Activated naive CD8-positive, alpha-beta T cell treated with anti-CD3 and anti-CD28 coated beads, Interleukin-2, amount 10 ng/mL, durations not matched to agents 7 days and 5 days (primary cell): ENCODE measurements at places on chromosomes 3 and 15. TPM values are rescaled to one million over a fixed set of nuclear protein-coding genes. Genes with fewer than 3 reads are reported as not detected.

The CSPG4 gene
- total RNA-seq = not detected

The TMEM42 gene
- total RNA-seq = 14.5 TPM

- no peaks in the 10 kb centered on the region for H3K36me3 ChIP-seq
- DNase-seq = no peak
- no peaks in the 10 kb centered on the region for H3K4me1 ChIP-seq
- H3K27ac ChIP-seq = no peak overlapping the region
Measured at GRCh38 chr15:68885070-68885469, 45.3 kb upstream of the SPESP1 start.

The RAB6B gene
- 0.39 TPM for total RNA-seq

DNA sequence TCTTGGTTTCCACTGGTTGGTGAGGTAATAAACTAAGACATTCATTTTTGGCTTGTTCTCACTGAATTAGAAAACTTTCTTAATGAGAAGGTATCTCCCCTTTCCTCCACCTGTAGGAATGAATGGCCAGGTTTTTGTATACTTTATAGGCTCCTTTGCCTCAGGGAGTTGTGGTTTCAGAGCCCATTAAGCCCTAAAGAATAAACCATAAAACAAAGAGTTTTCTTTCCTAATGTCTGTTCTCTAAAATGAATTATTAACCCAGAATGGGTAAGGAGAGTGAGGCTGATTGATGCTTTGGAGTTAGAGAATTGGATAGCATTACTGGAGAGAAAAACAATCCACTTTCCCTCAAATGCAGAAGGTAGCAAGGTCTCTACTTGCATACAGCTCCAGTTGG is 67.6 kb downstream of the TIGIT start:
- H3K4me1 ChIP-seq = no peaks in the 10 kb centered on the region
- no peak for DNase-seq
- no peak overlapping the region for H3K27ac ChIP-seq
- no peaks in the 10 kb centered on the region for H3K27me3 ChIP-seq

The SEMA3G gene
- total RNA-seq = 0.09 TPM

GRCh38 chr15:65362491-65362890 is 15.3 kb downstream of the IGDCC3 start:
- no peaks in the 10 kb centered on the region for H3K36me3 ChIP-seq
- no peak for DNase-seq
- no peak overlapping the region for H3K4me3 ChIP-seq
- H3K27me3 ChIP-seq = peaks cover 32% of the 10 kb centered on the region

The FAM162A gene
- total RNA-seq = 122 TPM

The ARGFX gene
- not detected for total RNA-seq

The THSD4 gene
- total RNA-seq = not detected

GRCh38 chr15:93072011-93072410 is 17.0 kb downstream of the RGMA start:
- no peak overlapping the region for H3K27ac ChIP-seq
- H3K27me3 ChIP-seq = peaks cover 60% of the 10 kb centered on the region
- H3K36me3 ChIP-seq = no peaks in the 10 kb centered on the region
- H3K4me1 ChIP-seq = peaks cover 9% of the 10 kb centered on the region
- peak overlapping the region; percentile 57 for H3K4me3 ChIP-seq

DNA sequence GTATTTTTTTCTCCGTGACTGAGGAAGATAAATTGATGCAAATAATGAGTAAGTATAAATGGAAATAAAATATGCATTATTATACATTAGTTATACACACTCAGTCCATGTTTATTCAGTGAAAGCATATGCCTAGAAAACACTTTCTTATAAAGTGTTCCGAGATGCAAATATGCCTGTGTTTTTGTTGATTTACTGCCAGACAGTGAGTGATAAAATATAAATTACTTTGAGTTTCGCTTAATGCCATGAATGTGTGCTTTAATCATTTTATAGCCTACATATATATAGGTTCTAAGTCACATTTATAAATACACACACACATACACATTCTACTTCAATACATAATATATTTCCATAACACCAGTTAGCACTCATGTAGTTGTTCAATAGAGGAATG is 569.2 kb downstream of the UNC13C start:
- no peaks in the 10 kb centered on the region for H3K36me3 ChIP-seq
- H3K4me1 ChIP-seq = no peaks in the 10 kb centered on the region
- DNase-seq = no peak
- H3K27ac ChIP-seq = no peak overlapping the region
- H3K27me3 ChIP-seq = no peaks in the 10 kb centered on the region
- no peak overlapping the region for H3K4me3 ChIP-seq

The TAGLN3 gene
- not detected for total RNA-seq

- DNase-seq = no peak
- no peak overlapping the region for H3K4me3 ChIP-seq
- H3K27me3 ChIP-seq = peaks cover 2% of the 10 kb centered on the region
- H3K27ac ChIP-seq = no peak overlapping the region
Measured at GRCh38 chr3:126378341-126378751, 16.4 kb upstream of the CFAP100 start.

GRCh38 chr15:68345481-68345880 is 67.9 kb downstream of the FEM1B start:
- no peak overlapping the region for H3K4me3 ChIP-seq

DNA sequence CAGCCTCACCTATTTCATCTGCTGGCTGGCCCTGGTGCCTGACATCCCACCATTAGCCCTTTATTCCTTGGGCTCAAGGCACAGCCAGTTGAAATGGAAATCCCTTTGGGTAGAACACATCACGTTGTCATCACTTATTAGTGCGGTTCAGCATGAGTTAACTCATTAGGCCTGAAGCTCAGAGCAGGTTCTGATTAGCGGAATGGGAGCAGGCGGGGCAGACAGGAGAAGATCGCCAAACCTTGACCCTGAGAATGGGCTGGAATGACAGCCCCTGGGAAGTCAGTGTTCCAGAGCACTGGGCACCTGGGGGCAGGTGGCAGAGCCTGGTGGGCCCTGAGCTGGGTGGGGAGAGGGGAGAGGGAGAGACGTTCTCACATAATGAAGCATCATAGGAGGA is 5.8 kb downstream of the ITGA11 start:
- H3K27ac ChIP-seq = no peak overlapping the region
- H3K27me3 ChIP-seq = peaks cover 37% of the 10 kb centered on the region

DNA sequence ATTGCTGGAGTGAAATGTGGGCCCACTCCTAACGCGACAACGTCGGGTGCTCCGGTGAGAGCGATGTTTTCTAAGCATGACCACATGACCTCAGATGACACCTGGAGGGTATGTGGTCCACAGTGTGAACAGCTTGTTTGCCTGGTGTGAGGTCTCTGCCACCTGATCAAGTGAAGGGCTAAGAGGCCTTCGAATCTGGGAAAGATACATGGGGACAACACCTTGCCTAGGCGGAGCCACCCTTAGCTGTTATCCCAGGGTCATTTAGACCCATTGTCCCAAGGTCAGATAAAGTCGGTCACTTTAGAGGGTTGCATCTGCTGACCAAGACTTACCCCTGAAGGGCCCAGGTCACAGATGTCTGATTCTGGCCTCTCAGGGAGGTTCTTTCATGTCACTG is 34.9 kb upstream of the ALDH1A3 start:
- no peak overlapping the region for H3K27ac ChIP-seq
- no peak overlapping the region for H3K4me3 ChIP-seq
- DNase-seq = no peak
- H3K36me3 ChIP-seq = no peaks in the 10 kb centered on the region
- H3K27me3 ChIP-seq = peaks cover 30% of the 10 kb centered on the region
- H3K4me1 ChIP-seq = peaks cover 1% of the 10 kb centered on the region

The FMN1 gene
- 0.08 TPM for total RNA-seq

The IP6K2 gene
- 68.4 TPM for total RNA-seq

DNA sequence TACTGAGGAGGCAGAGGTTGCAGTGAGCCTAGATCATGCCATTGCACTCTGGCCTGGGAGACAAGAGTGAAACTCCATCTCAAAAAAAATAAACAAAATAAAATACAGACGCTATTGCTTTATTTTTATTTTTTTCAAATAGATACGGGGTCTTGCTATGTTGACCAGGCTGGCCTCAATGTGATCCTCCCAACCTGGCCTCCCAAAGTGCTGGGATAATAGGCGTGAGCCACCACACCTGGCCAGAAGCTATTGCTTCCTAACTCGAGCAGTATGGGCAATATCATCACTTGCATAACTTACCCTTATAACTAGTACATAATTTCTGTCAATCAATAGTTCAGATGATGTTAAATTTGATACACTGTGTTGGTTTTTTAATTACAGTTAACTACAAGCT is 3.0 kb downstream of the ARF4 start:
- H3K36me3 ChIP-seq = peaks cover 11% of the 10 kb centered on the region
- no peak for DNase-seq
- H3K4me3 ChIP-seq = peak overlapping the region; percentile 38

DNA sequence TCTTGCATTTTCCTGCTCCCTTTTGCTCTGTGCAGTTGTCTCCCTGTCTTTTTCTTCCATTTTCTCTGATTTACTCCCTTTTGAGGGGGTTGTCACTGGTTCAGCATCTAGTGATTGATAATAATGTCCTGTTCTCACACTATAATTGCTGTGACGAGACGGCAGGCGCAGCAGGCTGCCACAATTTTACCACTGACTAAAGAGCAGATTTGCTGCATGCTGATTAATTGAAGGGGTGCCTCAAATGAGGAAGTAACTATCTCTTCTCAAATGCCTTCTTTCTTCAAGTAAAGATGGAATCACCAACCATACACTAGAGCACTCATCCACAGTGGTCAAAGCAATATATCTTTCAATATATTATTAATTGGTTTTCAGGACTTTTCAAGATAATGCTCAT is 219.3 kb downstream of the CBLB start:
- peaks cover 8% of the 10 kb centered on the region for H3K27me3 ChIP-seq
- no peaks in the 10 kb centered on the region for H3K4me1 ChIP-seq
- H3K36me3 ChIP-seq = no peaks in the 10 kb centered on the region
- H3K27ac ChIP-seq = no peak overlapping the region
- no peak for DNase-seq

DNA sequence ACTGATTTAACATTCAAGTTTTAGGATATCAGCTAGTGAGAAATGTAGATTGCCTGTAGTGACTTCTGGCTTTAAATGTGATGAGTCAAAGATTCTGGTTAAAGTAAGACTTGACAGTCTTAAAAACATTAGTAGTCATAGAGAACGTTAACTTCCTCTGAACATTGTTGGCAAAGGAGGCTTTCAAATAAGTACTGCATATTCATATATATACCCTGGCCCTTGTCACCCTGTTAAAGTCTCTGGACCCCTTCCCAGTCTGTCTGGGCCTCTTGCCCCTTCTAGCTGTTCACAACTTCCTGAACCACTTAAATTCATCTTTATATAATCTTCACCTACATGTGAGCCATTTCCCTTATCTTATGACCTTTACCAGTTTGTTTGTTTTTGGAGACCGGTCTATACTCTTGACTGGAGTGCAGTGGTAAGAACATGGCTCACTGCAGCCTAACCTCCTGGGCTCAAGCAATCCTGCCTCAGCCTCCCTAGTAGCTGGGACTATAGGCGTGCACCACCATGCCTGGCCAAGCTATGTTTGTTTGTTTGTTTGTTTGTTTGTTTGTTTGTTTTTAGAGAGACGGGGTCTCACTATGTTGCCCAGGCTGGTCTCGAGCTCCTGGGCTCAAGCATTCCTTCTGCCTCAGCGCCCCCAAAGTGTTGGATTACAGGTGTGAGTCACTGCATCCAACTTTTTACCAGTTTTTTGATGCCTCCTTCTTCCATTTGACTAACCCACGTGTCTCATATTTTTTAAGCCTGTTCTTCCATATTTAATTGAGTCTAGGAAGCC is 64.4 kb upstream of the CRTC3 start:
- H3K4me1 ChIP-seq = peaks cover 18% of the 10 kb centered on the region
- no peak overlapping the region for H3K27ac ChIP-seq
- no peaks in the 10 kb centered on the region for H3K27me3 ChIP-seq

GRCh38 chr3:176919836-176920765 is 277.2 kb downstream of the TBL1XR1 start:
- no peaks in the 10 kb centered on the region for H3K4me1 ChIP-seq
- H3K27ac ChIP-seq = no peak overlapping the region
- no peak for DNase-seq
- H3K36me3 ChIP-seq = no peaks in the 10 kb centered on the region
- H3K4me3 ChIP-seq = no peak overlapping the region

DNA sequence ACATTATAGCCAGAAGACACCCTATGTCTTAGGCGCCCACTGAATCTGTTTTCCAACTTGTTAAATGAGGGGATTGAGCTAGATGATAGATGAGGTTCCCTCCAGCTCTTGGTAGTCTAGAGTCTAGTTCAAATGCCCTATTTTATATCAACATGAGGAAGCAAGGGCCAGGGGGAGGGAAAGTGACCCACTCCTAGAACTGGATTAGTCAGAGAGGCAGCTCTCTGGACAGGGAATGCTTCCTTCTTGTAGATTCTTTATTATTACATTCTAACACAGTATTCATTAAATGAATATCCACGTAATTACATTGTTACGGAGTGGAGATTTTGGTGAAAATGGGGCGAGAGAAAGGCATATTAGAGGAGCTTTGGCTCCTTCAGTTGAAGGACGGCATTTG is 89.5 kb downstream of the RAD18 start:
- no peak overlapping the region for H3K27ac ChIP-seq
- H3K36me3 ChIP-seq = peaks cover 23% of the 10 kb centered on the region
- H3K27me3 ChIP-seq = no peaks in the 10 kb centered on the region
- no peaks in the 10 kb centered on the region for H3K4me1 ChIP-seq
- DNase-seq = no peak
- no peak overlapping the region for H3K4me3 ChIP-seq

The PRR20G gene
- not detected for total RNA-seq

The CDCP1 gene
- total RNA-seq = 8.7 TPM

DNA sequence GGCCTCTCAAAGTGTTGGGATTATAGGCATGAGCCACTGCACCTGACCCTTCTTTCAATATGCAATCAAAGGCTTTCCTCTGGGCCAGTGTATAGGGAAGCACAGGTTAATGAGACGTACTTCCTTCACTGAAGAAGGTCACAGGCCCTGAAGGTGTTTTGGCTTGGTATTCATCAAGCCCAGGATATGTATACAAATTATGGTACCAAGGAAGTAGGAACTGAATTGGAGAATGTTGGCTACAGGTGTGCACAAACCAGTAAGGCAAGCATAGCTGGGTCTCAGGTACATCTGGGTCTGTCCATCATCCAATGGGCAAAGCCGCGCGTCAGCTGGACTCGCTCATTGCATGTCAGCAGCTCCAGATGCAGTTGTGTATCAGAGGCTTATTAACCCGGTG is 237.9 kb downstream of the ADAMTS17 start:
- no peak overlapping the region for H3K4me3 ChIP-seq
- no peaks in the 10 kb centered on the region for H3K36me3 ChIP-seq
- no peaks in the 10 kb centered on the region for H3K4me1 ChIP-seq
- H3K27ac ChIP-seq = no peak overlapping the region
- peaks cover 2% of the 10 kb centered on the region for H3K27me3 ChIP-seq
- no peak for DNase-seq

DNA sequence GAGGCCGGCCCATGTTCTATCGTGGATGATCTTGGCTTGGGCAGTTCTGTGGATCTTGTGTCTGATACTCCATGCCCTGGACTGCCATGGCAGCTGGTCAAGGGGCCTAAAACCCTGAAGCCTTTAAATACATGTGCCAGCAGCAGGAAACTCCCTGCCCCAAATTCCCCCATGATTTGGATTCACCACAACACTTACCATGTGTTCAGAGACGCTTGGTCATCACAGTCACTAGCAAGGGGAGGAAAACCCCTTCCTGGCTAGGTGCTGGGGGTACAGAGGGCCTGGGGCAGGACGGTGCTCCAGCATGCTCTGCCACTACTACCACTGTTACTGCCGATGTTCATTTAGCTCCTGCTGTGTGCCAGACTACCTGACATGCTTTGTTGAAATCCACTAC is 94.4 kb downstream of the DNAJB8 start:
- no peaks in the 10 kb centered on the region for H3K36me3 ChIP-seq
- H3K27me3 ChIP-seq = no peaks in the 10 kb centered on the region
- H3K4me1 ChIP-seq = peaks cover 4% of the 10 kb centered on the region

GRCh38 chr15:70703096-70703878 is 60.1 kb downstream of the UACA start:
- H3K36me3 ChIP-seq = no peaks in the 10 kb centered on the region
- H3K27me3 ChIP-seq = peaks cover 61% of the 10 kb centered on the region
- no peak overlapping the region for H3K4me3 ChIP-seq
- no peak for DNase-seq
- H3K27ac ChIP-seq = no peak overlapping the region
